Stimulated activated CD8-positive, alpha-beta memory T cell treated with anti-CD3 and anti-CD28 coated beads, Interleukin-7, amount 100 ng/mL, for 48 hours (primary cell): ENCODE measurements at places on chromosomes 2 and 18.

- no peak for DNase-seq
These were observed 67.1 kb downstream of the CCDC102B start for GRCh38 chr18:68865021-68865420.

DNA sequence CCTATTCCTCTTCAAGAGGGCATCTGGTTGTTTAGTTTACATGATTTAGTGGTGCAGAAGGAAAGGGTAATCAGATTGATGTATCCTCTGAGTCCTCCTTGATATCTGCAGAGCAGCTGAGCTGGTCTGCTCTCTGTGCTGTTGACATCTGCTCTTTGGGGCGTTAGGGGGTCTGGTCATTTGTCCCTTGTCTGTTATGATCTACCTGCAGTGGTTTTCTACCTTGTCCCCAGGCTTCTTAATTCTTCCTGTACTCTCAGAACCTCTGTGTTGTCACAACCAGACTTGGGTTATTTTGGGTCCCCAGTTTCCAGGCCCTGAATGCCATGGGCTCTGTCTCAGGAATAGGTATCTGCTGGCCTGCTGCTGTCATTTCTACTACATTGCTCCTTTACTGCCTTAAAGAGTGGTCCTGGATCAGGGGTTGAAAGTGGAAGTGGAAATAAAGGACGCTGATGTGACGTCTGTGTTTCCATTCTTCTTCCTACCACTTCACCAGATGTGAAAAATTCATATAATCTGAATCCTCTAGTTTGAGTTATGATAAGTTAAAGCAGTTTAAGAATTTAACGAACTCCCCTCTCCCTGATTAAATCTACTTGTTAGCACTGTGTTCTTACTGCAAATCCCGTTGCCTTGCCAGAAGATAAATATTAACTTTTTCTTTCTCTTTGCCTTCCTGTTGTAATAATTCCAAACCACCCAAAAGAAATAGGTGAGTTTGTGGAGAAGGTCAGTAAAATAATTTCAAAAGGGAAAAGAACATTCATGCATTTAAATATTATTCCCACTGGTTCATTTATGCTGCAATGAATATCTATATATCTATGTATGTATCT, 16.6 kb upstream of the CPS1 start:
- no peak for DNase-seq

- no peak for DNase-seq
These were observed 37.4 kb downstream of the KLHL29 start for GRCh38 chr2:23422089-23423061.

GRCh38 chr2:136131484-136131960, 13.6 kb upstream of the CXCR4 start:
- DNase-seq = no peak

GRCh38 chr18:8609659-8610458, 622 bp downstream of the RAB12 start:
- DNase-seq = no peak

- DNase-seq = no peak
These were observed 905.6 kb downstream of the TMEM182 start for GRCh38 chr2:103667335-103667884.

- peak; percentile 6 for DNase-seq
These were observed 237 bp downstream of the SLC39A6 start for GRCh38 chr18:36128907-36129299.

- DNase-seq = no peak
These were observed 187.6 kb upstream of the HNMT start for GRCh38 chr2:137776697-137777096.

GRCh38 chr2:108449410-108450130, 564 bp downstream of the GCC2 start:
- DNase-seq = no peak

DNA sequence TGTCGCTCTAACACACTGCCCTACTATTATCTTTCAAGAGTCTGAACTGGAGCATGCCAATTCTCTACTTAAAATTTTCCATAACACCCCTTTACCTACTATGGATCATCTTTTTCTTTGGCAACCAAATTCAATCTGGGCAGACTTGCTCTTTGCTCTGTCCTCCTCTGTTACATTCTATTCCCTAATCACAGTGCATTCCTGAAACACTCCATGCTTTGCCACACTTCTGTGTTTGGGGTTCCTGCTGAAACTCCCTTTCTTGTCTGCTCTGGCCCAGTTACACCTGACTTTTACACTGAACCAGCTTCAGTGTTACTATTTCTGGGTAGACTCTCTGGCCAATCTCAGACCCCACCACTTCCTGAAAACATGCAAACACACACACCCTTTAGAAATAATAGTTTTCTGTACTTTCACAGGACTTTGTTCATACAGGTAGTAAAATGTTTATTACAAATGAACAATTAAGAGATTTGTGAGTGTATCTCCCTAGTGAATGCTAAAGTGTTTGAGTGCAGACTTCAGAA, 119.9 kb upstream of the DCC start:
- DNase-seq = no peak

DNA sequence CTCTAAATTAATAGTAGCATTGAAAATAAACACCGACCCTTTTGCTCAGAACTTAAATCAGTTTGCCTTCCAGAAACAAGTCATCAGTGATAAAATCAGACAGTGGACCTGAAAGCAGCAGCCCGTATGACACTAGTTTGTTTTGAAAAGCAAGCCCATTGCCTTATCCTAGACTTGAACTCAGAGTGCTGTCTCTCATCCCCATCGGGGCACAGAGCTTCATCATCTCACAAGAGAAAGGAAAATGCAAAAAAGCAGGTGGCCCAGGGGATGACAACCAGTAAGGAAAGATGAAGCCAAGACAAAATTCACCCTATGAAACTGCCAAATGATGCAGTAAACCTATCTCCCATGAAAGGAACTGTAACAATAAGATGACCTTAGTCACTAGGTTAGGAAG, 71.2 kb downstream of the CERKL start:
- no peak for DNase-seq
